CD4-positive, alpha-beta T cell (primary cell): ENCODE measurements at places on chromosomes 1 and 21.

- H3K36me3 ChIP-seq: no peaks in the 10 kb centered on the region
- no peak for DNase-seq
- no peak overlapping the region for H3K27ac ChIP-seq
- peaks cover 5% of the 10 kb centered on the region for H3K27me3 ChIP-seq
- H3K4me1 ChIP-seq: no peaks in the 10 kb centered on the region
These were observed 70.4 kb upstream of the ANGPTL1 start for GRCh38 chr1:178941261-178941689.

- peaks cover 64% of the 10 kb centered on the region for H3K36me3 ChIP-seq
- H3K27ac ChIP-seq: no peak overlapping the region
- H3K4me3 ChIP-seq: no peak overlapping the region
- no peak for DNase-seq
- H3K4me1 ChIP-seq: peaks cover 3% of the 10 kb centered on the region
These were observed 21.8 kb downstream of the ELK4 start for GRCh38 chr1:205610036-205610435.

DNA sequence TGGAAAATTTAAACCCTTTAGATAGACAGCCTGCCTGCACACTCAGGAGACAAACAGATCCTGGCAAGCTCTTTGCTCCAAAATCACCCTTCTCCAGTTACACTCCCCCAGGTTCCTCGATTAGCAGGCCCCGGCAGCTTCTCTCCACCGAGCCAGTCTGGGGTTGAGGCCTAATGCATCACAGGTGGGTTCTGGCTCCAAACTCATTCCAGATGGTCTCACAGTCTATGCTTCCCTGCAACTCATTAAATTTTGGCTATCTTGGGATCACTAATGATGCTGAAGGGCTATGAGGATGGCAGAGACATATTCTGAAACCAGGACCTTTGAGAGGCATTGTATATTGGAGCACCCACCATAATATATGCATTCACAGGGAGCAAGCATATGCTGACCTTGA is 559.8 kb upstream of the USP24 start:
- H3K27me3 ChIP-seq: no peaks in the 10 kb centered on the region
- no peaks in the 10 kb centered on the region for H3K4me1 ChIP-seq
- H3K4me3 ChIP-seq: no peak overlapping the region
- no peak overlapping the region for H3K27ac ChIP-seq
- no peak for DNase-seq

GRCh38 chr1:228107636-228108035 is 1.5 kb downstream of the MRPL55 start:
- no peak for DNase-seq
- H3K4me1 ChIP-seq: peaks cover 38% of the 10 kb centered on the region
- H3K27me3 ChIP-seq: no peaks in the 10 kb centered on the region
- peaks cover 23% of the 10 kb centered on the region for H3K36me3 ChIP-seq
- H3K4me3 ChIP-seq: no peak overlapping the region

GRCh38 chr1:89808441-89809117 is 12.3 kb upstream of the LRRC8D start:
- no peak overlapping the region for H3K27ac ChIP-seq
- H3K4me1 ChIP-seq: peaks cover 3% of the 10 kb centered on the region
- H3K4me3 ChIP-seq: no peak overlapping the region
- H3K36me3 ChIP-seq: no peaks in the 10 kb centered on the region
- H3K27me3 ChIP-seq: no peaks in the 10 kb centered on the region

DNA sequence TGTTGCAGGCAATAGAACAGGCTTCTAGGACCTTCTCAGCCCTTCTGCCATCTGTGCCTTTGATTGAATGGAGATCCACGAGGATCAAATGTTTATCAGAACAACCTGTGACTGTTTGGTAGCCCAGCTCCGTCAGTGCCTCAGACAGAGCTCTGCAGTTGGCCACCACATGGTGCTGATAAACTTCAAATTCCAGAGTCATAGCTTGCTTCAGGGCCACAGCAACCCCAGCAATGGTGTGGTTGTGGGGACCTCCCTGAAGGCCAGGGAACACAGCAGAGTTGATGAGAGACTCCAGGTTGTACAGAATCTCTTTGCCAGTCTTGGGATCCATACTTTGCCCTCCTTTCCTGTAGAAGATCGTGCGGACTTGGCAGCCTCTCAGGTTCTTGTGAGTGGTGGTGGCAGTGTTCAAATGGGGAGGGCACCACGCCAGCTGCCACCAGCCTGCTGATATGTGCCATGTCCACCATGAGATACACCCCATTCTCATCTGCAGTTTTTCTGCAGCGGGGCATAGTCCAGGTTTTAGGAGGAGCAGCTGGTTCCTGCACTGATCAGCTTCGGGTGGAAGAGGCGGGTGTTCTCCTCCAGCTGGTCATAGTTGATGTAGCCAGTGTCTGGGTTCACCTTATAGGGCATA is 82.9 kb upstream of the ARTN start:
- no peak for DNase-seq
- H3K27me3 ChIP-seq: no peaks in the 10 kb centered on the region
- no peak overlapping the region for H3K27ac ChIP-seq
- H3K4me3 ChIP-seq: no peak overlapping the region

- no peaks in the 10 kb centered on the region for H3K4me1 ChIP-seq
- H3K27me3 ChIP-seq: no peaks in the 10 kb centered on the region
- no peak for DNase-seq
These were observed 513.0 kb downstream of the PTPRC start for GRCh38 chr1:199151634-199152425.

DNA sequence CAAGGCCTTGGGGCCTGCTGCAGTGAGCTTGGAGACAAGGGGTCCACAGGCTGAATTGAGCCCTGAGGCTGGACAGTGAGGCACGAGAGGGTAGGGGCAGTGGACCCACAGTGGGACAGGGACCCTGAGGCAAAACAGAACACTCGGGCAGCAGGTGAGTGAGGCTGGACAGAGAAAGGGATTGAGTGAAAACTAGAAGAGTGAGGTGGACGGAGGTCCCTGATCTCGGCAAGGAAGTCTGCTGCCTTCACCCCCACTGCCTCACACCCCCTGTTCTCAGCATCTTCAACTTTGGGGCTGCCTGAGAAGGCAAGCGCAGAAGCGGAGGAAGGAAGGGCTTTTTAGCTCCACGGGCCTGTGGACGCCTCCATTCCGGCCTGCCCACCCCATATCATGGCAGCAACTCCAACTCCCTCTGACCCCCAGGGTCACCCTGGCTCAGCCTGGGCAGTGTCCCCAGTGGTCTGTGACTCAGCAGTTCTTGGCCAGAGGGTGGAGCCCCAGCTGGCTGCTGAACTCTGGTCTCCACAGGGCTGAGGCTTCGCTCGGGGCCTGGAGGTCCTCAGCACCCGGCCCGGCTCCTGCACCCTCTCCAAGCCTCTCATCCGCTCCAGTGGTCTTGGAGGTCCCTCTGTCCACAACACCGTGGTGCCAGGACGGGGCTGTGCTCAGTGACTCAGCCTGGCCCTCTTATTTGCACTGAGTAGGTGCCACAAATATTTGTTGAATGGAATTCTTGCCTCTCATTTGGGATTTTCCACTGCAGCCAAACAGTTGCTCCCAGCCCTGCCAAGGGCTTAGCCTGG is 60.0 kb upstream of the EPS8L3 start:
- DNase-seq: no peak
- no peaks in the 10 kb centered on the region for H3K36me3 ChIP-seq
- no peaks in the 10 kb centered on the region for H3K27me3 ChIP-seq
- H3K27ac ChIP-seq: no peak overlapping the region
- peaks cover 11% of the 10 kb centered on the region for H3K4me1 ChIP-seq
- H3K4me3 ChIP-seq: no peak overlapping the region

DNA sequence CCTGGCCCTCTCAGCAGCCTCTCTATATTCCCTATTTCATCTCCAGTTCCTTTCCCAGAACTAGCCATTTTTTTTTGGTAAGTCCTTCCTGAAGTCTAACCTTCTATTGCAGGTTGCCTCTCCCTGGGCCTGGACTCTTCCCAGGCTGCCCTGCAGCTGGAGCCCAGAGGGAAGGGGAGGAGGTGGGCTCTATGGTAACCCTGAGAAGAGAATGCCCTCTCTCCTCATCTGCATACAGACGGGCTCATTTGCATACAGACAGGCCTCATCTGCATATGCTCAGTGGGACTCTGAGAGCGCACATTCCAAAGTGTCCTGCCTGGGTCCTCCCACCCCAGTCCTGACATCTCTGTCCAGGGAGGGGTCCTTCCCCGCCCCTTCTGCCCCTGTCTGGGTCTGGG is 32.7 kb downstream of the RHBG start:
- no peak overlapping the region for H3K27ac ChIP-seq
- H3K27me3 ChIP-seq: peaks cover 27% of the 10 kb centered on the region
- H3K4me1 ChIP-seq: no peaks in the 10 kb centered on the region
- H3K4me3 ChIP-seq: no peak overlapping the region

DNA sequence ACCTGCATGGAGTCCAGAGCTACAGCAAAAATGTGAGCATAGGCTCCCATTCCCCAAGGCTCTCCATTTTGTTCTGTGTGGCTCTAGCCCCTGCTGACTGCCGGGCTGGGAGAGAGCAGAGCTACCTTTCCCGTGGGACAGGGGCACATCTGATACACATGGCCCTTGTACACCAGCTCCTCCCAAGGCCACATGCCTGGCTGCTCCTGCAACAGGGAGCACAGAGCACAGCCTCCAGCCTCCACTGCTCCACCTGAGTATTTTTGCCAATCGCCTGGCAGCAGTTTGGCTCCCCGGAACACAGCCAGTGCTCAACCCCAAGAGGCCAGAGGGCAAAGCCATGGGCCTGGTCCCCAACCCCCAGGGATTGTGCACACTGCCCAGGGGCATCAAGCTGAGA is 146.5 kb downstream of the CHD1L start:
- no peaks in the 10 kb centered on the region for H3K36me3 ChIP-seq
- no peak overlapping the region for H3K27ac ChIP-seq
- DNase-seq: no peak
- no peak overlapping the region for H3K4me3 ChIP-seq

GRCh38 chr1:220990427-220991339 is 111.4 kb downstream of the HLX start:
- no peaks in the 10 kb centered on the region for H3K4me1 ChIP-seq
- H3K36me3 ChIP-seq: no peaks in the 10 kb centered on the region
- DNase-seq: no peak
- H3K27ac ChIP-seq: no peak overlapping the region

DNA sequence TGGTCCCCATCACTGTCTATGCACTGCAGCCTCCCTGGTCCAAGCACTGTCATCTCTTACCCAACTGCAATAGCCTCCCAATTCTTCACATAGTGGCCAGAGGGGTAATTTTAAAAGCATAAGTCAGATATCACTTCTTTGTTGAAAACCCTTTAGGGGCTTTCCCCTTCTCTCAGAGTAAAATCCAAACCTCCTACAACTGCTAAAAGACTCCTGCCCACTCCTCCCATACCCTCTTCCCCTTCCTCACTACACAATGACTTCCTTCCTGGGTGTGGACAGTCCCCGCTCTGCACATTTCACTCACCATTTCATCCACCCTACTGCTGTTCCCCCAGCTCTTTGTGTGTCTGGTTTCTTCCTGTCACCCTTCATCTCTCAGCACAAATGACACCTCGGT is 8.3 kb downstream of the MCOLN2 start:
- no peaks in the 10 kb centered on the region for H3K36me3 ChIP-seq
- no peak overlapping the region for H3K27ac ChIP-seq
- H3K27me3 ChIP-seq: no peaks in the 10 kb centered on the region
- H3K4me1 ChIP-seq: peaks cover 12% of the 10 kb centered on the region
- H3K4me3 ChIP-seq: no peak overlapping the region

DNA sequence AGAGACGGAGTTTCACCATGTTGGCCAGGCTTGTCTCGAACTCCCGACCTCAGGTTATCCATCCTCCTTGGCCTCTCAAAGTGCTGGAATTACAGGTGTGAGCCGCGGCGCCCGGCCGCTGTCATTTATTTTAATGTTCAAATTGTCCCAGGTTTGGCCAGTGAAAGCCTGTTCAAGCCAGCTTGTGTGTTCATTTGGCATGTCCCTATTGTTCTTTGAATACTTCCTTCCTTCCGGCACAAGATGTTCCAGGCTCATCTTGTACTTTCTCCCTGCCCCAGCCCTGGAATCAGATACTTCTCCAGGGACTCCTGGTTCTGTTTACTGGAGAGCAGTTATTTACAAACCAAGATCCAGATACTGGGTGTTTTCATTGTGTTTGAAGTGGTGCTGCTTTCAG is 37.0 kb downstream of the ZBTB8B start:
- peaks cover 15% of the 10 kb centered on the region for H3K27me3 ChIP-seq
- H3K36me3 ChIP-seq: no peaks in the 10 kb centered on the region
- no peak overlapping the region for H3K4me3 ChIP-seq
- H3K4me1 ChIP-seq: peaks cover 8% of the 10 kb centered on the region
- DNase-seq: no peak

DNA sequence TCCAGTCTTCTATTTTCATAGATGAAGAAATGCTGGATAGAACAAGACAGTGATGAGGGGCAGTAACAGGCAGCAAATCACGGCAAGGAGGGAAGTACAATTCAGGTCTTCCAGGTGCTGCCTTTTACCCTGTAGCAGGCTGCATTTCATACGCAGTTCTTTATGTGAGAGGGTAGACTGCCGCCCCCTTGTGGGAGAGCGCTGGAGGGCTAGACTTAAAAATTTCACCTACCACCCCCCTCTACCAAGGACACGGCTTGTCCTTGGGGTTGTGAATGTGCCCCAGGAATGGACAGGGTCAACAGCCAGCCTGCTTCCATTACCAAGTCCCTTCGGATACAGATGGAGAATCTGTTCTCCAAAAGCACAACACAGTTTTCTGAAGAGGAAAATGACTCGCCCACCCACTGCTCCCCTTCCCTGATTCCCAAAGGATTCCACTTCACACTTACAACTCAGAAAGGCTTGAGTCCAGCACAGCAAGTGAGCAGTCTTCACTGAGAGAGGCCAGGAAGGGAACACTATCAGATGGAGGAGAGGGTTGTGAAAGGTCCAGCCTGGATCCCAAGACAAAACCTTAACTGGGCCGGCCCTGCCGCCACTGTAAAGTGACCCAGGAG is 7.4 kb downstream of the WDR77 start:
- no peak overlapping the region for H3K27ac ChIP-seq
- peaks cover 85% of the 10 kb centered on the region for H3K36me3 ChIP-seq
- no peak overlapping the region for H3K4me3 ChIP-seq
- no peaks in the 10 kb centered on the region for H3K27me3 ChIP-seq

- DNase-seq: peak; percentile 70
- no peaks in the 10 kb centered on the region for H3K36me3 ChIP-seq
- peaks cover 53% of the 10 kb centered on the region for H3K27me3 ChIP-seq
- no peak overlapping the region for H3K27ac ChIP-seq
These were observed 17.9 kb downstream of the TNFRSF25 start for GRCh38 chr1:6447818-6448748.

DNA sequence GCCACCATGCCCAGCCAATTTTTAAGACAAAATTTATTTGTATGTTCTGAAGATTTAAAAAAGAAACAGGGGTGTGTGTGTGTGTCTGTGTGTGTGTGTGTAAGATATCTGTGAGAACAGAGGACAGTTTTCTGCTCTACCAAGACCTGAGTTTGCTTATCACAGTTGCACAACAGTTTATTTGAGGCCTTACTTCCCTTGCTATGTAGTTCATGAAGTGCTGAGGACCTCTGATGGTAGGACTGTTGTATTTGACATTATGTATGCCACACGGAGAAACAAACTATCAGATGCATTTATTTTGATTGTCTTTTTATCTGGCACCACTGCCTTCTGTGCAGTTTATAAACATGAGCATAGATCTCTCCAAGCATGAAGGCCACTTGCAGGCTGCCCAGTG is 355.2 kb downstream of the PBX1 start:
- H3K27ac ChIP-seq: no peak overlapping the region
- H3K27me3 ChIP-seq: no peaks in the 10 kb centered on the region
- H3K36me3 ChIP-seq: no peaks in the 10 kb centered on the region
- H3K4me3 ChIP-seq: no peak overlapping the region
- DNase-seq: no peak

- no peaks in the 10 kb centered on the region for H3K27me3 ChIP-seq
- H3K27ac ChIP-seq: no peak overlapping the region
- H3K4me3 ChIP-seq: no peak overlapping the region
- H3K4me1 ChIP-seq: no peaks in the 10 kb centered on the region
These were observed 471.8 kb downstream of the KCNT2 start for GRCh38 chr1:196136396-196136795.
